PC-3 (cell line): ENCODE measurements at places on chromosomes 1 and 21. TPM values are rescaled to one million over a fixed set of nuclear protein-coding genes. Genes with fewer than 3 reads are reported as not detected.

GRCh38 chr1:24948079-24948827 is 18.2 kb upstream of the RUNX3 start:
- no peak for DNase-seq

DNA sequence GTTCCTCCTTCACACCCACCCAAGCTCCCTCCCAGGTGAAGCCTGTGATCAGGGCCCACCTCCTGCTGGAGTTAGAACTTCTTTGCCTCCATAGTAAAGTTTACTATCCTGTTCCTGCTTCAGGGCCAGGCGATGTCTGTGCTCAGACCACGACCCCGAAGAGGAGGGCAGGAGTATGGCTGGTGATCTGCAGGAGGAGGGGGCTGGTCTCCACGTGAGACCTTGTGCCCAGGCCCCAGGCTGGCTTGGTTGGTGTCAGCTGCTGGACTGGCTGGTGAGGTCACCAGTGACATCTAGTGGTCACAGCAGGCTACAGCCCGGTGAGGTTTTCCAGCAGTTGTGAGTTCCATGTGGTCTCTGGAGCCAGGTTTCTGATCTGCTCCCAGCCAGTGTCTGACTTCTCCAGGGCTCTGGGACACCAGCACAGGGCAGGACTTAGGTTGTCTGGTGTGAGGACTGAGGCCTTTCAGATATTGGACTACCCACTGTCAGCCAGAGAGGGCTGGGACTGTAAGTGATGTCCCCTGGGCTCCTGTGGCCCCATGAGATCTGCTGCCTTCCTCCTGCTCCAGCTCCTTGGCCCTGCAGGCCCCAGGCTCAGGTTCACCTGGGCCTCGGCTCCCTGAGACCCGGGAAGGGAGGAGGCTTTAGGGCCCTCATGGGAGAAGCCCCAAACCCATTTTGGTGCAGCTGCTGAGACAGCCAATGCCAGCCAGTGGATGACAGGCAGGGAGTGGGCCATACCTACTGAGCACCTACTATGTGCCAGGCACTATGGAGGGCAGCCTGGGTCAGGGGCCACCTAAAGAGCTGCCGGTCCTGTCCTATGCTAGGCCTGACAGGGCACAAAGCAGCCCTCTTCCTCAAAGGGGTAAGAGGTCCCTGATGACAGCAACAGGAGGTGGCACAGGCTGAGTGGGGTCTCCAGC is 6.0 kb upstream of the UBL4B start:
- peak; percentile 74 for DNase-seq

DNA sequence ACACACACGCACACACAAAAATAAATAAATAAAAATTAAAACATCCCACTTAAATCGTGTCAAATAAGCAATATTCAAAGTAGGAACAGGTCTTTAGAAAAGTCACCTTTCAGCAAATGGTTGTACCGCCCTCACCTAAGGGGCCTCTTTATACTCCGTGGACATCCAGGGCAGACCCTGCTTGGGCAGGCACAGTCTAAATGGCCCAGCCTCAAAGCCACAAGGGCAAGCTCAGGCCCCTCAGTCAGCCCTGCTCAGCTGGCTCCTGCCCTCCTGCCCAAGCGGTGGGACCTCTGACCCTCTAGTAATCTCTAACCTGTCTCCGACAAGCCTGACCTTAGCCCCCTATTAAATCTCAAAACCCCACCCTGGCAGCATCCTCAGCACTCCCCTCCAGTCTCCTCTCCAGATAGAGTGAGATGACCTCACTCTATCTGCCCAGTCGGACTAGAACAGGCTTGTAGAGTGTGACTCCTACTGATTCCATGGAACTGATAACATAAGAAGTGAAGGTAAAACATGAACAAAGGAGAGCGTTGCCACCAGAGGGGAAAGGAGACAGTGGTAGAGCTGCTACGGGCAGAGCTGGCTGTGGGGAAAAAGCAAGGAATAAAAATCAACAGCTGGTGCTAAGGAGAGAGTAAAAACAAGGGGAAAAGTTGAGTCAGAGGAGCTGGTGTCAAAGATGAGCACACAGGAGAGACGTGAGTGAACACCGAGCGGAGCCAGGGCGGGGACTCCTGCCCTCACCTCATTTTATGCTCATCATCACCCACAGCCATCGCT is 36.0 kb downstream of the SIPA1L2 start:
- no peak for DNase-seq

DNA sequence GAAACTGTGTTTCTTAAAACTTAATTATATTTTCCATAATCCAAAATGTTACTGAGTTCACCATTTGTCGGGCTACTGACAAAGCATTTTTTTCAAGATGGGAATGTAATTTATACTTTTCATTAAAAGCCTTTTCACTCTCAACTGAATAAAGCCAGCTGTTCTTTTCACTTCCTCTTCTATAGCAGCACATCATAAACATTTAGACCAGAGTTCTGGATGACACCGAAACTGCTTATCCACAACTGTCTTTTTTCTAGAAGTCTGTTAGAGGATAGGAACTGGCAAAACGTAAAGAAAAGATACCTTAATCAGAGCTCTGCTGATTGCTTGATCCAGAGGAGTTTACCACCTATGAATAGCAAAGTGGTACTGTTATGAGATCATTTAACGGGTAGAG is 594.7 kb downstream of the ADGRL2 start:
- no peak for DNase-seq

GRCh38 chr1:246573491-246573890 is 7.2 kb downstream of the CNST start:
- no peak for DNase-seq

Gene RAB13
- total RNA-seq, result 41.2 and 42.3 TPM in 2 replicates

Gene BRDT
- not detected in 2 replicates for total RNA-seq

Gene MX2
- total RNA-seq, result 0.15 and 0.46 TPM in 2 replicates
